ENCODE measurements at places on chromosomes 2 and 18. TPM values are rescaled to one million over a fixed set of nuclear protein-coding genes. Genes with fewer than 3 reads are reported as not detected.
A peak's percentile ranks its signal among the peaks of the same experiment; 100 is the strongest.

- DNase-seq, result no peak
Measured at GRCh38 chr18:23257137-23257536, 121.9 kb downstream of the CABLES1 start.

GRCh38 chr2:50957896-50958295, 74.0 kb downstream of the NRXN1 start:
- no peak for DNase-seq

GRCh38 chr2:1278861-1279260, 134.4 kb upstream of the TPO start:
- no peak for DNase-seq

- DNase-seq, result no peak
Measured at GRCh38 chr2:29022679-29023078, 41.6 kb downstream of the TOGARAM2 start.

DNA sequence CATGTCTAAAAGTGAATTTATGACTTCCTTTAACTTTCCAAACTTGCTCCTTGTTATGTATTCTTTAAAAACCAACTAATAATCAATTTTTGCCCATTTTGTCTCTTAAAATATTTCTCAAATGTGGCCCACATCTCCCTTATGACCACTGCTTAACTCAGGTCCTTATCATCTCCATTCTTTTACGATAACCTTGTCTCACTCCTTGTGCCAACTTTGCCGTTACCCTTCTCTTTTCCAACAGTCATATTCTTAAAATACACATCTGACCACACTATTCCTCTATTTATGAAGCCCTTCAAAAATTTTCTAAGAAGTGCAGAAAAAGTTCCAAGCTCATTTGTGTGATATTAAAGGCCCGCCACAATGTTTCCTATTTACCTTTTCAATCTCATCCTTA, 47.8 kb downstream of the PPP1R1C start:
- DNase-seq, result no peak

- DNase-seq, result peak; percentile 76
Measured at GRCh38 chr2:8544171-8544785, 137.6 kb upstream of the ID2 start.

GRCh38 chr2:57878866-57879210, 167.8 kb upstream of the VRK2 start:
- DNase-seq, result no peak

- DNase-seq, result no peak
Measured at GRCh38 chr2:51301381-51301780, 269.4 kb upstream of the NRXN1 start.

DNA sequence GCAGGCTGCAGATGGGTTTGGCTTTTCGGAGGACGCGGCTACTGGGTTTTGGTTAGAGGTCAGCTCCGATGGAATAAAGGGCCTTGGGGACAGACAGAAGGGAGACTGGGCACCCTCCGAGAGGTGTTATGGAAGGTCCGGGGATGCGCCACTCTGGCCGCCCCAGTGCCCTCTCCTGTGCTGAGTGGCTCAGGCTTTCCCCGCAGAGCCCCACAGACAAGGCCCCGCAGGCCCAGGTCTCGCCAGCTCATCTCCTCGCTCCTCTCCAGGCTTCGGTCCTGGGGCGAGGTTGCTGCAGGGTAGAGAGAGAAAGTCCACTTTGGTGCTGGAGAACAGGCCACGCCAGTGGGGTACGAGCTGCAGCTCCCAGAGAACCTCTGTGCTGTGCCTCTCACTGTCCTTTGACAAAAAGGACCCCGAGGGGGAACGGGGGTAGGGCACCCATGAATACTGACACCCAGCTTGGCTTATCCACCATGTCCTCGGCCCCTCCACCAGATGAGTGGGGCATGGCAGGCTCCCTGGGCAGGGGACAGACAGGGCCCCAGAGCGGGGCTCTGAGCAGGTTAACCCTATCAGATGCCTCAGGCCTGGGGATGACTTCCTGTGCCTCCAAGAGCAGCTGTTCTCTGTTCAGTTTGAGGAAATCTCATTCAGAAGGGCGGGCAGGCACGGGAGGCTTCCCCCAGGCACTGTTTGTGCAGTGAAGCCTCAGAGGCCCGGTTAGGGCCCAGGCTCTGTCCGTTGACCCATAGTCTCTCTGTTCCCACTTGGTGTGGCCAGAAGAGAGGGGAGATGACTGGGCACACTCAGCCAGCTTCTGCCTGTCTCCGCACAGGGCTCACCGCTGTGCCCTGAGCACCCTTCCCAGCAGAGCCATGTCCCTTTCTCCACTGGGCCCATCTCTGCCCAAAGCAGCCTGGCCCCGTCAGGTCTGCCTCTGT, 15.7 kb upstream of the CNNM3 start:
- peak; percentile 13 for DNase-seq

DNA sequence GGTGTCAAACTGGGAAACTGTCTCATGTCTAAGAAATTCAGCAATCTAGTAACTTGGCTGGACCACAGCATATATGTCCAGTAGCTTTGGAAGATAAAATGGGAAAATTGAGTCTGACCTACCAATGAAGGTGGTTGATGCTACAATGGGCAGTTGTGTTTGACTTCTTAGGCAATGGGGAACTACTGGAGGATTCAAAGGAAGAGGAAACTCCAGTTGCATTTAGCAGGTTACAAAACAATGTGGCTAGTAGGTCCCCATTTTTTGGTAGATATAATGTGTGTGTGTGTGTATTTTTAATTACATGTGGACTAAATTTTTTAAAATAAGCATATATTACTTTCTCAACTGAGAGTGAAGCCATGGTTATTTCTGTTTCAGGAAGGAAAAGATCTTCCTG, 427.7 kb downstream of the NBAS start:
- no peak for DNase-seq

GRCh38 chr2:235592430-235592829, 98.6 kb downstream of the AGAP1 start:
- DNase-seq, result no peak

DNA sequence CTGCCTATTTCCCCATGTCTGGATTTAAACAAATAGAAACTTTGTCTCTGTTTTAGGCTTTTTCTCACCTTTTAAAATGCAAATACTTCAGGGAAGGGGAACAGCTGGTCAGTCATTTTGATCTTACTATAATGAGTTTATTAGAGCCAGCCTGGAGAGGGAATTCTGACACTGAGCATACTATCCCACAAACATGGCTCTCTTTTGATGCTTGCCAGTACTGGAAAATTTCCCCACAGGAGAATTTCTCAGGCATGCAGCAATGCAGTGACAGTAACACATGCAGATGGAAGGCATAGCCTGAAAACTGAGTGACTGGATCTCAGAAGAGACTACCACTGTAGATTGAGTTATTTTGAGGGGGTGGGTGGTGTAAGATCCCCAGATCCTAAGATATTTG, 974.3 kb upstream of the CELF4 start:
- DNase-seq, result no peak

- DNase-seq, result no peak
Measured at GRCh38 chr2:126719191-126719832, 63.4 kb downstream of the GYPC start.

GRCh38 chr2:181839811-181840210, 51.7 kb upstream of the ITPRID2 start:
- no peak for DNase-seq

- DNase-seq, result no peak
Measured at GRCh38 chr2:223841436-223842190, 4.2 kb upstream of the AP1S3 start.

- DNase-seq, result no peak
Measured at GRCh38 chr2:166384774-166385173, 9.0 kb upstream of the SCN9A start.

DNA sequence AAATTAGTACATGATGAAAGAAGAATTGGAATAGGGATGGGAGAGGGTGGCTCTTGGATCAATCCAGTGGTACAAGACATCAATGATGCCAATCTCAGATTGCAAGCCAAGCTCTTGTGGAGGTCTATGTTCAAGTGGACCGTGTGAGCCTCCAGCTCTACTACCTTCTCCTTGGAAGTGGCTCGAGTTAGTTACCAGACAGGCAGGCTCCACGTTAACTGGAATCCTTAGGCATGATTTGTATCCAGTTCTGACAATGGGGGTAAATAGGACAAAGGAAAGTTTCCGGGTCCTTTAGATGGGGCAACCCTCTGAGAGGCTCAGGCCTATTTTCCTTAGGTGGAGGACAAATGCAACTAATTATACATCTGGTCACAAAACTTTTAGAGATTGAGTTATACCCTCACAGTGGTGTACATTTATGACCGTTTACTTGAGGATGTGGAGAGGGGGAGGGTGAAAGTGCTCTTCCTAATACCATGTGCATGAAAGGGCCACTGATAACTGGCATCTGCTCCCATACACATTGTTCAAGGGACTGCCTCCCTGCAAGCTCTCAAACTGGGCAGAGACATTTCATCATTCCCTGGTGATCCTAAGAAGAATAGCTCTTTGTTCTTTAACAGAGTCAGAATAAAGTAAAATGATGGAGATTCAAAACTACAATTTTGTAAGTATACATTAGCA, 180.2 kb downstream of the SOCS6 start:
- DNase-seq, result no peak

- peak; percentile 76 for DNase-seq
Measured at GRCh38 chr2:10331702-10332401, 29.1 kb downstream of the HPCAL1 start.

GRCh38 chr2:28595323-28595722, 99.5 kb downstream of the PLB1 start:
- DNase-seq, result no peak

GRCh38 chr18:65230311-65230710, 520.5 kb upstream of the CDH7 start:
- no peak for DNase-seq

- DNase-seq, result peak; percentile 91
Measured at GRCh38 chr18:23437357-23438045, 15.6 kb upstream of the RIOK3 start.

- no peak for DNase-seq
Measured at GRCh38 chr2:37692711-37693110, 21.3 kb upstream of the CDC42EP3 start.

DNA sequence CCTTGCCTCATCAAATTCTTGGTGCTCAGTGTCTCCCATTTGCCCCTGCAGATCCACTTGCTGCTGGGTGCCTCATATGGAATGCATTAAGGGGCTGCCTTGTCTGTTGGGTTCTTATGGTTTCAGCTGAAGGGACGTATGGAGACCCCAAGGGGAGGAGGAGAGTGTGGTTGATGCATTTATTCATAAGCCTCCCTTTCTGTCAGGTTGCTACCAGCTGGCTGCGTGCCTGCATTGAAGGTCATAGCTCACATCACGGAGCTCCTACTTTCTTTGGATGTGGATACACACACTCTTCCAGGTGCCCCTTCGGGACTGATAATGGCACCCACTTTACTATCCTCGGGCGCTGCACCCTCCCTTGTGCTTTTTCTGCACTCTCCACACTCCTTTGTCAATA, 377.9 kb downstream of the SLC4A3 start:
- DNase-seq, result no peak

DNA sequence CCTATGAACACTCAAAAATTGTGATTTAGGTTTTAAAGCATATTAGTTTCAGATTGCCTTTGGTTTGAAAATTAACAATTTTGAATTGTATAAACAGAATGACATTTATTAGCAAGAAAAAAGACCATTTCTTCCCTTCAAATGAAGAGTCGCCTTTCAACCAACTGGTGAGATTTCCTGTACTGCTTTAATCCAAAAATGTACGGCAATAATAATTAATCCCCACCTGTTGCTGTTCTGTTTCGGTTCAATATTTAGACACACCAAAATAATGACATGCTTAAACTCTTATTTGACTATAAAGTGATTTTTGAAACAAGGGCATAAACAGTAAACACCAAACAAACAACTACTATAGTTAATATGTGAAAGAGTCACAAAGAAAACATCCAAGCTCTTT, 39.6 kb downstream of the CHN1 start:
- no peak for DNase-seq

DNA sequence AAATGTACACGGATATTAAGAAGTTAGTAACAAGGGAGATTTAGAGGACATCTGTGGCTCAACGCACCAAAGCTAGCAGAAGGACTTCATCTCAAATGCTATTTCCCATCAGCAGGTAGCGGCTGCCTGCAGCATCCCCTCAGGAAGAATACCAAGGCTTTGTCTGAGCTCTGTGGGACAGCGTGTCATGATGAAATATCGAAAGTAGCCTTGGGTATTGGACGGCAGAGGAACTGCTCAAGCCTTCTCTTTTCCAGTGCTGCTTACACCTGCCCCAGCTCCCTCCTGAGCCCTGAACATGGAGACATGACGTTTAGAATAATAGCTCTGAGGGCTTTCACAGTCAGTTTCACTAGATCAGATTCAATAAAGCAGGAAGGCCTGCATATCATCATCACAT, 241.6 kb downstream of the SUCLG1 start:
- no peak for DNase-seq

DNA sequence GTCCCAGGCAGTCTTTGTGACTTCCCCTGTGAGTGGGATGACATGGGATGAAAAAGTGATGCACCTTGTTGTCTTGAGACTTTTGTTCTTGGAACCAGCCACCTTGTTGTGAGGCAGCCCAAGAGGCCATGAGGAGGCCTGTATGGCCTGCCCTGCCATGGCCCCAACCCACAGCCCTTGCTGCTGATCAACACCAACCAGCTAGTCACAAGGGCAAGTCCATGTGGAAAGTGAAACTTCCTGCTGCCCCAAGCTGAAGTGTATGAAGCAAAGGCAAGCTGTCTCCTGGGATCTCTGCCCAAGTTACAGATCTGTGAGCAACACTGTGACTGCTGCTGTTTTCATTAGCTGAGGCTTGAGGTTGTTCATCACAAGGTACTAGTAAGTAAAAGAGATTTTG, 21.6 kb downstream of the TMEM18 start:
- DNase-seq, result no peak

- DNase-seq, result no peak
Measured at GRCh38 chr2:95036596-95037383, 11.3 kb downstream of the MAL start.

ALPI gene
- not detected for total RNA-seq

PKP4 gene
- total RNA-seq, result 128 TPM

HSBP1L1 gene
- 7.9 TPM for total RNA-seq

LINC00305 gene
- total RNA-seq, result not detected

SPP2 gene
- not detected for total RNA-seq

KCNS3 gene
- 8.8 TPM for total RNA-seq

AMER3 gene
- not detected for total RNA-seq

TTN gene
- 41.7 TPM for total RNA-seq

FBXO36 gene
- total RNA-seq, result 2.2 TPM

LCT gene
- total RNA-seq, result not detected

LRRC30 gene
- total RNA-seq, result not detected

IL36B gene
- not detected for total RNA-seq

MBOAT2 gene
- total RNA-seq, result 18.4 TPM

COL5A2 gene
- 115 TPM for total RNA-seq

NRP2 gene
- total RNA-seq, result 41.5 TPM
